ENCODE measurements at places on chromosomes 2 and 18.

DNA sequence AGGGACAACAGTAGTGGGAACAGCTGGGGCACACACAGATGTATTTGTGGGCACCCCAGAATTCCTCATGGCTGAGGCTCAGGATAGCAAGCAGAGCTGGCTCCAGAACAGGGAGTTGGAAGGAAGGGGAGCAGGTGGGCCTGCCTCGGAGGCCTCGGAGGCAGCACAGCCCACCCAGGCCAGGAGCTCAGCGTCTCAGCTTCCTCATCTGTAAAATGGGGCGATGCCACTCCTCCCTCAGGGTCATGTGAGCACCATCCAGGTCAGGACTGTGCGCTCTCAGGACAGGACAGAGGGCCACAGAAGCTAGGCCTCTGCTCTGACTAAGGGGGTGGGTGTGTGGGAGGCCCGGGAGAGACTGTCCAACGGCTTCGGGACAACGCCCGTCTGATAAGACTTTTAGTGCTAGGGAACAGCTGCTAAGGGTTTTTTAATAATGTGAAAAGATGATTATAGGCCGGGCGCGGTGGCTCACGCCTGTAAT lies 106.2 kb downstream of the HDAC4 start:
- no peak for DNase-seq

- DNase-seq, result no peak
Measured at GRCh38 chr2:216350214-216350791, 22.0 kb downstream of the MARCHF4 start.

DNA sequence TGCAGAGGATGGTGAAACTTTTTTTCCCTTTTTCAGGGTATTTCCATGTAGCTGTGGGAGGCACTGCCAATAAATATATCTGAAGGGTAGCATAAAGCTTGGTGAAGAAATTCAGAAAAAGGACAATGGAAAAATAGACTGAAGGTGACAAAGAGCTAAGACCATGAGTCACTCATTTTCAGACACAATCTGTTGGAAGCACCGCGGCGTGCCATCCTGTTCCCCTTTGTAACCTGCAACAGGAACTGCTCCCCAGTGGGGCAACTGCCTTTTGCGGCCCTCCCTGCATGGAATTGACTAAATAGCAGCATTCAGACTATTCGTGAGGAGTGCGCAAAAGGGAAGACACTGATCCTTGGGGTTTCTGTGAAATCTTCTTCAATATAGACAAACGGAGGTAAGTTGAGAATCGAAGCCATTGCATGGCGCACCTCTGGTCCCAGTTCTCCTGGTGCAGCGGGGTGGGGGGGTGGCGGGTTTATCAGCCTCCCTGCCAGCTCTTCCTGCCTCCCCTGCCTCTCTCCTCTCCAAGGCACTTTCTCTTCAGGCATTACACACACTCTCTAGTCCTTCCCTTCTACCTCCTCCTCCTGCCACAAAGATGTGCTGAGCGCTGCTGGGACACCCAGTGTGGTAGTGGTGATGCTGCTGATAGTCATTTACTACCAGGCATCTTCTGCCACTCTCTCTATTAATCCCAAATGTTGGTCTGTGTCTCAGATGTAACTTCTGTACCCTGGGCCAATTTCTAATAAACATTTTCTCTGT lies 126.2 kb upstream of the TMEM200C start:
- no peak for DNase-seq

DNA sequence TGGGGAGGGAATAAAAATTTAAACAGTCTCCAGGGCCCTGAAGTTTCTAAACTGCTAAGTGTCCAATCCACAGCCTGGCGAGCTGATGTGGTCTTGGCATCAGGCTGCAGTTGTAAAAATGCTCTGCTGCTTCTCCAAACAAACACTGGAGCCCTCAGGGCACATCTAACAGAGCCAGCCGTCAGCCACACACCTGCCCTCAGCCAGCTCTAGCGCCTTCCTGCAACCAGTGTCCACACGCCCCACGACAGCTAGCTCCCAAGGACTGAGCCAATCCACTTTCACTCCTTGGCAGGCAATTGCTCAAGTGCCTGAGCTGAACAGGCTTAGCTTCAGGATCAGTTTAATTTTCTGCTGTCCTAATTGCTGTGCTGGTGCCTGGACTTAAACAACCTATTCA lies 446.4 kb upstream of the RAB12 start:
- no peak for DNase-seq

GRCh38 chr18:47775961-47776360 lies 154.5 kb downstream of the SMAD2 start:
- DNase-seq, result no peak

DNA sequence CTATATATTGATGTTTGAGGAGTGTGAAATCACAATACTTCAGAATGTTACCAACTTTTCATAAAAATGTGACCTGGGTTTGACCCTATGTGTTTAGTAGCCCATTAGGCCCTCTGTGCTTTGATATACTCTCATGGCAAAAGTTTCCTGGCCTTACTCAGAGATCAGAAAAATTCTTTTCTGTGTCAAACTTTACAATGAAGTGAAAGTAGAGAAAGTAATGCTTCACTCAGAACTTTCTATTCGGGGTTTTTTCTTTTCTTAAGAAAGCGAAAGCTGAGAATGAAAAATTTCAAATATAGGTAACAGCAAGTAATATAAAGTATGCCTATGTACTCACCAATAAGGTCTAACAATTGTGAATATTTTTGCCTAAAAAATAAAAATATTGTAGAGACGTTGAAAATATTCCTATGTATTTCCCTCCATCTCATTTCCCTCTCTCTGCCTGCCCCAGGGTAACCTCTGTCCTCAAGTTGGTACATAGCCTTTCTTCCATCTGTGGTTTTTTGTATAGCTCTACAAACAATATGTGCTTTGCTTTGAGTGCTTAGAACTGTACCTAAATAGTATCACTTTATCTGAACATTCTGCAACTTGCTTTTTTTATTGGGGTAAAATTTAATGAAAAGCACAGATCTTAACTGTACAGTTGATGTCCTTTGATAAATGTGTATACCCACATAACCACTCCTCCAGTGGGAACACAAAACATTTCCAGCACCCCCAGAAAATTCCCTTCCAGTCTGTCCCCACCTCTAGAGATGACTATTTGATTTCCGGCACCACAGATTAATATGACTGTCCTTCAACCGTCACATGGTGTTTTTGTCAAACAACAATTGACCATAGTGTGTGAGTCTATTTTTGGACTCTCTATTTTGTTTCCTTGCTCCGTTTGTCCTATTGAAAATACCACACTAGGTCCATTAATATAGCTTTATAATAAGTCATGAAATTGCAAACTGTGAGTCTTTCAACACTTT lies 10.3 kb upstream of the ACKR3 start:
- DNase-seq, result no peak

GRCh38 chr2:54446122-54446521 lies 10.0 kb upstream of the SPTBN1 start:
- DNase-seq, result no peak

GRCh38 chr2:80148906-80149305 lies 155.6 kb downstream of the LRRTM1 start:
- no peak for DNase-seq

- DNase-seq, result no peak
Measured at GRCh38 chr2:44928483-44929158, 12.9 kb upstream of the SIX3 start.

DNA sequence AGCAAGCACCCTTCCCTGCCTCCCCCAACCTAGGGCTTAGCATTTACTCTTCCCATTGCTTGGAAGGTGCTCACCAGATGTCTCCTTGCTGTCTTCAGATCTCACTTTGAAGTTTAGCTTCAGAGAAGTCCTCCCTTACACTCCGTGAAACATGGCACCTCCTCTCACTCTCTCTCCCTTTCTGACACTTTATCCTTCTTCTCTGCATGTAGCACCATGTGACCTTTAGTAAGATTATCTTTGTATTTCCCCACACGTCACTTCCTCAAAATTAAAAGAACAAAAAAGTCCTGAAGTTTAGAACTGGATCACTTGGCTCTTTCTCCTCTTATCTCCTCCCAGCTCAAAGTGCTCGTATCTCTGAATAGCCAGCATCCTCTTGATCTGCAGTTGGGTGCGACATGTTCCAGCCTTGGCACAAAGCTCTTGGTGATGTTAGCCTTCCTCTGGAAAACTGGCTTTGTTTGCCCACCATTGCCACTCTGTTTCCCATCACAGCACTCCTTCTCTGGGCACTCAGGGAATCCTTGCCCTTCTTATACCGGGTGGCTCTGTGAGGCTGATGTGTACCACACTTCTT lies 40.6 kb upstream of the EPAS1 start:
- no peak for DNase-seq
